NCI-H774 (cell line): ENCODE measurements at places on chromosomes 11 and 22.

GRCh38 chr22:22935546-22936157, 48.0 kb downstream of the IGLL5 start:
- no peak for DNase-seq

DNA sequence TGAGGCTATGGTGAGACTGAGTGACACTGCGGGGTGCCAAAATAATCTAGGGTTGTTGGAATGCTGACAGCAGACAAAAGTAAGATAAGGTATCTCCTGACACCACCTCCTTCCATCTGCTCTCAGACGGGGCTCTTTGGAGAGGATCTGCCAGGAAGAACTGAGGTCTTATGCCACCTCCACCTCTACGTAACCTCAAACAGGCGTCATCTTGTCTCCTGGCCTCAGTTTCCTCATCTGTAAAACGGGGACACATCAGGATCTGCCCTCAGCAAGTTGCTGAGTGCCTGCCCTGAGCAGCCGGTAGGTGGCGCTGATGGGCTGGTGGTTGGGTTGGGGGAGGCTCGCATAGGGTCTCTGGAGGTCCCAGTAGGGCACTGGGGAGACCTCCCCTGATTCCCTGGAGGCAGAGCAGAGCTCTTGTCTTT, 1.7 kb upstream of the MYEOV start:
- DNase-seq: no peak

DNA sequence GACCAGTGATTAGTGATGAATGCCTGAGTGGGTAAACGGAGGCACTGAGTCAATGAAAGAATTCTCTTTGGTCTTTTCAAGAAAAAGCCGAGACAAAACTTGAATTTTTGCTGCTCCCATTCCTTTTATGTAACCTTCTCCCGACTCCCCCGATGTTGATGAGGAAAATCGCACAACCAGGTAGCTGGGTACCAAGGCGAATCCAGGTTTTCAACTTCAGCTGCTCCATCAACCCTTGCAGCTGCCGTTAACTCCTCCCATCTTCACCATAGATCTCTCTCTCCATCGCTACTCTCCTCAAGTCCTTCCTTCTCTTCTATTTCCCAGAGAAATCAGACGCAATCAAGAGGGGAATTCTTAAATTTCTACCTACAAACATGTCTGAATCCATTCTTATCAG, 611 bp upstream of the USP2 start:
- DNase-seq: no peak

GRCh38 chr11:18987454-18988231, 48.4 kb upstream of the MRGPRX1 start:
- DNase-seq: no peak

- no peak for DNase-seq
Measured at GRCh38 chr11:60966890-60967289, 4.6 kb upstream of the CD6 start.

- DNase-seq: no peak
Measured at GRCh38 chr11:111044751-111045406, 200.6 kb upstream of the POU2AF2 start.

- no peak for DNase-seq
Measured at GRCh38 chr11:113173126-113173525, 141.3 kb upstream of the TTC12 start.

DNA sequence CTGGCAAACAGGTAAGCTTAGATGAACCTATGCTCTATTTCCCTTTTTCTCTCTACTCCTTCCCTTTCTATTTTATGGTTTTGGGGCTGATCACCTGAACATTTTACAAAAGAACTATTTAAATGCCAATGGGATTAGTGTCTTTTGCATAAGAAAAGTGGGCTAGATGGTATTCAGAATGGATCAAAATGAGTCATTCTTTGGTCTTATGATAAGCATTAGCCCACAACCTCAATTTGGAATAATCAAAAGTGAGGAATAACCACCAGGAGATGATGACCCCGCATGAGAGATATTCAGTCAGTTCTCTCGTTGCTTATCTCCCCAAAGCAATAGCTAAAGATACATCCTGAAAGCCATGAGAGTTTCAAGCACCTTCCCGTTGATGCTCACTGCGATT, 399.0 kb upstream of the CADM1 start:
- DNase-seq: no peak

DNA sequence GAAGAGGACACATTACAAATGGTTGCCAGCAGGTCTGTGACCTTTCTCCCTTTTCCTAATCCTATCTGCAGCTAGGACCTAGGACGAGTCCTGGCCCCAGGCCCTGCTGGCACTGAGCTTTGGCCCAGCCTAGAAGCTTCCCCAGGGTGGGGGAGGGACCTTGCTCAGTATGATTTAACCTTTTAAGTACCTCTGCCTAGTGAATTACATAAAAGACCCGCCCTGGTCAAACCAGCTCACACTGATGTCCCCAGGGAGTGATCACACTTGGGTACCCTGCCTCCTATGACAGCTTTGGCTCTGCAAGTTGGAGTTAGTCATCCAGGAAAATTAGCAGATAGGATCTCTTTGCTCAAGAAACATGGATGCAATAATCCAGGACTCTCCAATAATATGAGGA, 21.9 kb downstream of the ASCC2 start:
- no peak for DNase-seq

DNA sequence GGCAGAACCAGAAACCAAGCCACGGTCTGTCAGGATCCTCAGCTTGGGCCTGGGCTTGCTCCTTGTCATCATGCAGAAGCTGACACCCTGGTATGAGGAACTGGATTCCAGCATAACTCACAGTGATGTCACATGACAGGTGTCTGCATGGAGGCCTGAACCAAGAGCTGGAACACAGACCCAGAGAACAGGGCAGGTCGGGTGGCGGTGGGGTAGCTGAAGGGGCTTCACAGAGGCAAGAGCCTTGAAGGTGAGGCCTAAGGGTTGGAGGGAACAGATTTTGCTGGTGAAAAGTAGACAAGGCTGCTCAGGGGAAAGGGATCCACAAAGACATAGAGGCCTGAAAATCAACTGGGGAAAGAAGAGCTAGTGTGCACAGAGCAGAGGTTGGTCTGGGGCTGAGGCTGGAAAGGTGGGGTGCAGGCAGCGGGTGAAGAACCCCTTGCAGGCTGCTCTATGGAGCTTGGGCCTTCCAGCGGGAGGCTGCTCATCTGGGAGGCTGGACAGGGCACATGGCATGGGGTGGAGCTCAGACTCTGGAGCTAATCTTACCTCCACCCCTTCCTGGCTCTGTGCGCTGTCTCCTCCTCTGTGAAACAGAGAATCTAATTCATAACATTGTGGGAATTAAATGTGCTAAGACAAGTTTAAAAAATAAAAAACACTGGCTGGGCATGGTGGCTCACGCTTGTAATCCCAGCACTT, 18.4 kb upstream of the RPS3 start:
- DNase-seq: no peak

GRCh38 chr11:78562398-78562797, 12.3 kb downstream of the NARS2 start:
- DNase-seq: no peak

DNA sequence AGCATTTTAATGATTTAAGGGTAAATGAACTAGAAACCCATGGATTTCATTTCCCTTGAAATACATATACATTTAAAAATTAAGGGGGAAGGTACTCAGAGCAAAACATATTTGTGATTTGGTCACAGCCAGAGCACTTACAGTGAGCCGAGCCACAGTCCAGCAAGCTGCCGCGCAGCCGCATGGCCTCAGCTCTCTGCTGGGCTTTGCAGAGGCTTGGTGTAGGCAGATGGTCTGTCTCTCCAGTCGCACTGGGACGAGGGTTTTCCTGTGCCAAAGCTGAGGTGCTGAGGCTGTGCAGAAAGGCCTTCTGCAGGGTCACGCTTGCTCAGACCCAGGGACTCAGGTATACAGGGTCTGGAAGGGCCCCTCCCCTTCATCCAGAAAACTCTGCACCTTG, 367.3 kb downstream of the OPCML start:
- DNase-seq: no peak

- no peak for DNase-seq
Measured at GRCh38 chr11:46073632-46074031, 47.6 kb downstream of the PHF21A start.

DNA sequence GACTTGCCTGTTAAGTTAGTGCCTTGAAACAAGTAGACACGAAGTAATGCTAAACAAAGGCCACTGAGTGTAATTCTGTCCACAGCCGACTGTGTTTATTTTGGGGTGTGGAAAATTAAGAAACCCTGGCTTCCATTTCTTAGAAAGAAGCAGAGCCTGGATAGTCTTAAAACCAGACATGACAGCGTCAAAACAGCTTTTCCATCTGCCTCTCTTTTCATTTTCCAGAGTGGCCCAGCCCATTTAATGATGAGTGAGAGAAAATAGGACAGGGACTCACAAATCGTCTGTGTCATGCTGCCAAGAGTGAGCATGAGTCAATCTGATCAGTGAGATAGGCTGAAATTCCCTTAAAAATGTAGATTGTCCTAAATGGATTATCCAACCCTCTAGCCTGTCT, 485.9 kb downstream of the JRKL start:
- DNase-seq: no peak

DNA sequence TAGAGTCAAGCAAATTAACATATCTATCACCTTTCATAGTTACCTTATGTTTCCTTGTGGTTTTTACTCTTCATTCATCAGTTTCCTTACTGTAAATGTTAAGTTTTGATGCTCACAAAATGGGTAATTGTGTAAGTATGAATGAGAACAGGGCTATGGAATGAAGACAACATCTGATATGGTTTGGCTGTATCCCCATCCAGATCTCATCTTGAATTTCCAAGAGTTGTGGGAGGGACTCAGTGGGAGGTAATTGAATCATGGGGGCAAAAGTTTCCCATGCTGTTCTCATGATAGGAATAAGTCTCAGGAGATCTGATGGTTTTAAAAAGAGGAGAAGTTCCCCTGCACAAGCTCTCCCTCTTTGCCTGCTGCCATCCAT, 107.6 kb downstream of the CCDC34 start:
- DNase-seq: no peak

DNA sequence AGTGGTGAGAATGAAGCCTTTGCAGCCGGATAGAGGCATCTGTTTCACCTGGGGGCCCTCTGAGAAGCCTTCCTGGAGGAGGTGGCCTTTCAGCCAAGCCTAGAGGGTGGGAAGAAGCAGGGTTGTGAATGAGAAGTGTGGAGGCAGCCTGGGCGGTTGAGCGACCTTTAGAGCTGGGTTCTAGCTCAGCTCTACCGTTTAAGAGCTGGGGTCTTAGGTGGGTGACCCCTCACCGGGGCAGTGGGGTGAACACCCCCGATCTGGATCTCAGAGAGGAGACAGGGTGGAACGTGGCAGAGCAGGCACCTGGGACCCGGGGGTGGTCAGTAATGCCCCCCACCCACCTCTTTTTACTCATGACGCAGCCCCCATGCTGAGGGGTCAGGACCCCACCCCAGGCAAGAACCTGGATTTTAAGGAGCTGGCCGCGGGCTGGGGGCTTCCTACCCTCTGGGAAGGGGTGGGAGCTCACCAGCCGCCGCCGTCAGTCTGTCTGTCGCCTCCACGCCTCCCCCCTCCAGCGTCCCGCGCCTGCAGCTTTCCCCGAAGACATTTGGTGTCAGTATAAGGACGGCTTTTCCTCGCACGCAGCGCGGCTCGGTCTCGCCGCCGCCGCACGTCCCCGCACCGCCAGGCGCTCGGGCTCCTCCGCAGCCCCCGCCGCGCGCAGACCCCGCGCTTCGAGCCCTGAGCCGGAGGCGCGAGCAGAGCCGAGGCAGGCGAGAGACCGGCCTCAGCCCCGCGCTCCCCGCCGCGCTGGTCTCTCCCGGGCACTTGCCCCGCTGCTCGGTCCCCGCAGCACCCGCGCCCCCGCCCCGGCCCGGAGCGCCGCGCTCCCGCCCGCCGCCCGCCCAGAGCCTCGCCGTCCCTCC, 13.3 kb upstream of the CACNA1I start:
- DNase-seq: no peak

GRCh38 chr22:44297470-44298061, 15.2 kb downstream of the SHISAL1 start:
- no peak for DNase-seq

GRCh38 chr11:6498121-6498520, 1.0 kb downstream of the DNHD1 start:
- no peak for DNase-seq

GRCh38 chr11:69132301-69132670, 23.4 kb upstream of the SMIM38 start:
- DNase-seq: no peak

- DNase-seq: no peak
Measured at GRCh38 chr11:111633756-111634362, 31.6 kb downstream of the SIK2 start.

GRCh38 chr11:76193219-76193618, 13.1 kb downstream of the WNT11 start:
- no peak for DNase-seq
